ENCODE measurements at places on chromosomes 16 and 17.

- no peak for DNase-seq
Measured at GRCh38 chr17:71055128-71055527, 885.8 kb downstream of the KCNJ2 start.

- no peak for DNase-seq
Measured at GRCh38 chr16:78455861-78456260, 356.4 kb downstream of the WWOX start.

DNA sequence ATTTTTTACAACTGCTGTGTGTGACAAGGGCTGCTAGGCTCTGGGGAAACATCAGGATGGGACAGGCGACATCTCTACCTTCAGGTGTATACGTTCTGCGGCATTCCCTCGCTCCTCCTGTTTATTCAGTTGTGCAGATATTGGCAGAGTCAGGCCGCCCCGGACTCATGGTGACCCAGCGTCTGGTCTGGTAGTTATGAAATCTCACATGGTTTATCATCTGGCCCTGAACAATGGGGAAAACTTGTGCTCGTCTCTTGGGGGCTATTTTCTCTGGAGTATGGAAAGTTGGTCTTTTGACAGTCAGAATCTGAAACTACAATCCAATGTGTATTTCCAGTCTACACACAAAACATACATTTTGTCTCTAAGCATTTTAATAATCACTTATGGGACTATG lies 3.3 kb downstream of the MARCHF10 start:
- DNase-seq = no peak

GRCh38 chr17:64260886-64261285 lies 2.2 kb downstream of the TEX2 start:
- no peak for DNase-seq

DNA sequence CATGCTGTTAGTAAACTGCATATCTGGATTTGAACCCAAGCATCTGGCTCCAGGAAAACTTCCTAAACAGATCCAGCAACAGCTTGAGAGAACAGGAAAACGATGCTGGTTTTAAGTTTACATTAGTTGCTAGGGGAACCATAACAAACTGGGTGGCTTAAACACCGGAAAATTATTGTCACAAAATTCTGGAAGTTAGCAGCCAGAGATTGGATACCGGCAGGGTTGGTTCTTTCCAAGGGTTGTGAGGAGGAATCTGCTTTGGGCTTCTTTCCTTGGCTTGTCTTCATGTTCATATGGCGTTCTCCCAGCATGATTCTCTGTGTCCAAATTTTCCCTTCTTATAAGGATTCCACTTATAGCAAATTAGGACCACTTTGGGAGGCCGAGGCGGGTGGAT lies 276.9 kb upstream of the TOM1L1 start:
- no peak for DNase-seq

- no peak for DNase-seq
Measured at GRCh38 chr17:2459917-2460271, 51.8 kb downstream of the METTL16 start.

GRCh38 chr17:411421-412120 lies 59.0 kb upstream of the RPH3AL start:
- DNase-seq = no peak

DNA sequence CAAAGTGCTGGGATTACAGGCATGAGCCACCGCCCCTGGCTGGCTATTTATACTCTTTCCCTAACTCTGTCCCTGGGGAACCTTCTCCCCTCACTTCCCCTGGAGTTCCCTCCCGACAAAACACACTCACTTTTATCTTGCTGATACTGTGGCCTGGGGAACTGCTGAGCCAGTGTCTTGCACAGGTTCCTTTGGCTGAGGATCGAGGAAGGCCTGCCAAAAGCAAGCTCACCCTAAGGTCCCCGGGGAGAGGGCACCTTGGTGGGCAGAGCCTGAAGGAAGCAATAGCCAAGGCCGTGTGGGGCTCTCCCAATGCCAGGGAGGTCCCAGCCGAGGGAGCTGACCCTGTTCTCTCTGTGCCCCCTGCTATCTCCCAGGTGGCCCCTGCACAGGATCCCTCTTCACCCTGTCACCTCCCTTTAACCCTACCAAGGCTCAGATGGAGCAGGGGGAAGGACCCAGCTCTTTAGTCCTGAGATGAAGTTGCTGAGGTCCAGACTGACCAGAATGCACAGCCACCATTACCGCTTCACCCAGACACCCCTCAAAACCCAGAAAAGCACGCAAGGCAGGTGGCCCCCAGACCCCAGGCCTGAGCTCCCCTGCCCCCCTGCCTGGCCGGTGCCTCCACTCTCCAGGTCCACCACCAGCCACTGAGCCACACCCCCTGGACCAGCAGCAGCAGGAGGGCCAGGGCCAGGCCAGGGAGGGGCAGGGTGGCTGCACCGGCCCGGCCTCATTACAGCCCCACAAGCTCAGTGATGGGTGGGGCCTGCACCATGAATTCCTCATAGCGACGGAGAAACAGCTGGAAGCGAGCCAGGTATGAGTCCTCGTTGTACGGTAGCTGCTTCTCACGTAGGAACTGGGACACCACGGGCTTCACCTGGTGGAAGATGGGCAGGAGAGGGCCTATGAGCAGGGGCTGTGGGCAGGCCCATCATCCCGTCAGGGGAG lies 5.1 kb upstream of the FDXR start:
- no peak for DNase-seq

GRCh38 chr17:45052052-45052772 lies 780 bp upstream of the DCAKD start:
- peak; percentile 20 for DNase-seq

DNA sequence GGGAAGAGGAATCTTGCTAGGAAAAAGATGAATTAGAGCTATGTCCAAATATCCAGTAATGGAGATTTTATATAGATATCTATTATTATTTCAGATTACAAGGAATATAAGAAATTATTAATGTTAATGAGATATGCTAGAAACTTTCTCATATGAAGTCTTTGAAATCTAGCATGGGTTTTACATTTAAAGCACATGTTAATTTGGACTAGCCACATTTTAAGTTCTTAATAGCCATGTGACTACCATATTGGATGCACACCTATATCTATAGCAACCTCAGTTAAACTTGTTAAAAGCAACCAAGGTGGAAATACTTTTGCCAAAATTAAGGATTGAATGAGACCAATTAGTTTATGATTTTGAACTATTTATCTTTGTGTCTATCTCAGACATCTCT lies 86.7 kb upstream of the CNTNAP4 start:
- DNase-seq = no peak

- no peak for DNase-seq
Measured at GRCh38 chr17:45314741-45315647, 1.8 kb downstream of the MAP3K14 start.

- peak; percentile 77 for DNase-seq
Measured at GRCh38 chr16:3022208-3022683, 1.5 kb downstream of the HCFC1R1 start.

- no peak for DNase-seq
Measured at GRCh38 chr16:4947722-4948503, 10.2 kb upstream of the SEC14L5 start.

DNA sequence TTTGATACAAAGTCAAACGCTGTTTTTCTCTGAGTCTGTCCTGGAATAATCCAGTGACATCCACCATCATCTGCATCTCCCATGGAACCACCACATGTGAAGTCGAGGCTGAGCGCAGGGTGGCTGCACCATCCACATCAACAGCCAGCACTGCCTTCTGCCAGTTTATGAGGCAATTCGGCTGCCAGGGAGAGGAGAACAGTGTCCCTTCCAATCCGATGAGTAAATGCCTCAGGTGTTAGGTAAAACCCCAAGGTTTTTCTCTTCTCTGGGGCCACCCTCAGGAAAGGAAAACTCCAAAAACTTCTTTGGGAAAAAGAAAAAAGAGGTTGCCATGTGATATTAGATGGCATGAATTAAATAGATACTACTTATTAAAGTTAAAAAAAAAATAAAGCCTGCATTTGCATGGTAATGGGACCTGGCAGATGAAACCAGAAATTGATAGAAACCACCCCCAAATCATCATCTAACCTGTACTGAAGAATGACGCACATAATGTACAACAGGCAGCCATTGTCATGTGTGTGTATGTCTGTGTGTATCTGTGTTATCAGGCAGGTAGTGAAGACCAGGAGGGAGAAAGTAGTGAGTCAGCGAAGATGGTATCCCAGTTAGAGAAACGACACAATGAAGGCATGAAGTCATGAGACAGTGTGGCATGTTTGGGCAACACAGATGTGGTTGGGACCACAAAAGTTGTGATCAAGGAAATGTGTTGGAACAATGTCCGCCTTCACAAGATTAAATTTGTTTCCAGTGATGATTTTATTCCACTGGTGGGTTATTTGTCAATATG lies 478.7 kb downstream of the CDH13 start:
- no peak for DNase-seq

GRCh38 chr17:28125526-28126378 lies 83.3 kb downstream of the NLK start:
- DNase-seq = no peak

GRCh38 chr17:2749784-2750181 lies 331 bp upstream of the CCDC92B start:
- no peak for DNase-seq

DNA sequence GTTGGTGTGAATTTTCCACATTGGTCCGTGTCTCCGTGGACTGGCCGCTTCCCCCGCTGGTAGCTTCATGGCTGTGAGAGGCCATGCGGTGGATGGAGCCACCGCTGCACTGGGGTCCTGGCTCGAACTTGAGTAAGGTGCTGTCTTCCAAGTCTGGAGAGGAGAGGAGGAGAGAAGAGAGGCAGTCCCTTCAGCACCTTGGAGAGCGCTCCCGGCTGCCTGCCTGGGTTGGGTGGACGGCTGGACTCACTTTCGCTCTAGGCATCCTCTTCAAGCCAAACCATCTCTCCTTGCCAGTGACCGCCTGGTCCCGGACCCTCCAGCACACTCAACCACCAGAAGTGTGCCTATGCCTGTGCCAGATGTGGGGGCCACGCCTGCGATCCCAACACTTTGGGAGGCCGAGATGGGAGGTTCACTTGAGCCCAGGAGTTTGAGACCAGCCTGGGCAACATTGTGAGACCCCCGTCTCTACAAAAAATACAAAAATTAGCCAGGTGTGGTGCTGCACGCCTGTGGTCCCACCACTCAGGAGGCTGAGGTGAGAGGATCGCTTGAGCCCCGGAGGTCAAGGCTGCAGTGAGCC lies 6.2 kb downstream of the JPH3 start:
- no peak for DNase-seq

- DNase-seq = no peak
Measured at GRCh38 chr17:40108970-40109824, 8.8 kb upstream of the NR1D1 start.

- no peak for DNase-seq
Measured at GRCh38 chr17:42485680-42486079, 27.0 kb downstream of the ATP6V0A1 start.

DNA sequence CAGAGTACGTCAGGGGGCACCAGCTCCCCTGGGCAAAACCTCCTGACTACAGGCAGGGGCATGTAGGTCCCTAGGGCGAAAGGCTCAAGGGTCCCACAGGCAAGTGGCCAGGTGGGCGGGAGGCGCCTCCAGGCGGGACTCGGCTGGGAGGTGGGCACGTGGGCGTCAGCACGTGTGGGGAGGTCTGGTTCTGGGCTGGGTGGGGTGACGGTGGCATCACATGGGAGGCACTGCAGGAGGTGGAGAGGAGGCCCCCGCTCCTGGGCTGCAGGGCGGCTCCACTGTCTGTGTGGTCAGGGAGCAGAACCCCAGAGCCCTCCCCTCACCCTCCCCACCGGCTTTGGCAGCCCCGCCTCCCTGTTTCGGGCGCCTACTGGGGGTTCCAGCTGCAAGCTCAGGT lies 52.7 kb downstream of the ACTG1 start:
- DNase-seq = no peak

GRCh38 chr17:61997664-61998063 lies 67.4 kb downstream of the MED13 start:
- no peak for DNase-seq

DNA sequence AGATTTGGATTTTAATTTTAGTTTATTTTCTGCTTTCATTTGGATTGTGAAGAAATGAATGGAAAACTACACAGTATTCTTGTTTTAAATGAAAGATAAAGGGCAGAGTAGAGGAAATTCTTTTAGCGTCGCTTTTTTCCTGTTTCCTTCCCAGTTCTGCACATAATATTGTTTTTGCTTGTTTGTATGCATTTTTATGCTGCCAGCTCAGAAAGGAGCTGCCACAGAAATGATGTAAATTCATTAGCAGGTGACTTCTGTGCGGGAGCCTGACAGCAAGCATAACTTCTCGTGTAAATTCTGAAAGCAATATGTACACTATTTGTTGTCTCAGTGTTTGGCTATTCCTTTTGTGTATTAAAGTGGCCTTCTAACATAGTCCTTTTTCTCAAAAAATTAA lies 234.6 kb downstream of the PHKB start:
- no peak for DNase-seq

DNA sequence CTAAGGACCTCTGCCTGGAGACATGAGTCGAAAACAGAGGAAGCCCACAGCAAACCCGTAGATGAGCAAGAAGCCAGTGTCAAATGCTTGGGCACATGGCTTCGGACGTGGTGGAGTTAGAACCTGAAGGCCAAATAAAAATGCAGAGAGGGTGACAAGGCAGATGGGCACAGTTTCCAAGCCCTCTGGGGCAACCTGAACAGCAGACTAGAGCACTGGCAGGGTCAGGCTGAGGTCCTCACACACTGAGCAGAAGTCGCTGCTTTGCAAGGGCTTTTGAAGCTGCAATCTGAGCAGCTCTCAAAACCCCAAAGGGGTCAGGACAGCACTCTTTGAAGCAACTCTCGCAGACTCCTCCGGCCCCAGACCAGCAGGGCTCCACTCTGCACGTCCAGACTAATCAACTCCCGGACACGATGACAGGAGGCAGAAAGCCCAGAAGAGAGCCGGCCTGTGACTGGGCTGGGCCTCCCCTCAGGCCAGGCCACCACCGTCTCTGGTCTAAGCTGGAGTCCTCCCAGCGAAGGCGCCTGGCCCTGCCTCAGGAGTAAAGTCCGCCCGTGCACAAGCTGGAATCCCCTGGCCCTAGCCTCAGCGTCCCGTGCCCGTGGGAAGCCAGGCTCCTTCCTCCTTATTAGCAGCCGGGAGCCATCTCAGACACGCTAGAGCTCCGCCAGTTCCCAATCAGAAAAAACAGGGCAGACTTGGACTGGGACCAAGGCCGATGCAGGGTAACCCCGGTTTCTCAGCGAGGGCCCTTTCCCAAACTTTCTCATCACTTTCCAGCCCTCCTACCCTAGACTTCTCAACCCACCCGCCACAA lies 924 bp downstream of the SMARCD2 start:
- no peak for DNase-seq

GRCh38 chr16:59180083-59180476 lies 446.0 kb upstream of the GOT2 start:
- no peak for DNase-seq

- no peak for DNase-seq
Measured at GRCh38 chr17:81161536-81161935, 3.8 kb upstream of the PVALEF start.

- DNase-seq = no peak
Measured at GRCh38 chr16:2858245-2859025, 465 bp upstream of the PRSS22 start.
